ENCODE measurements at places on chromosomes 5 and 9. TPM values are rescaled to one million over a fixed set of nuclear protein-coding genes. Genes with fewer than 3 reads are reported as not detected.

- DNase-seq, result no peak
These were observed 132.5 kb upstream of the HAND1 start for GRCh38 chr5:154610321-154611154.

CMYA5 gene
- total RNA-seq, result 1,204 TPM

DNA sequence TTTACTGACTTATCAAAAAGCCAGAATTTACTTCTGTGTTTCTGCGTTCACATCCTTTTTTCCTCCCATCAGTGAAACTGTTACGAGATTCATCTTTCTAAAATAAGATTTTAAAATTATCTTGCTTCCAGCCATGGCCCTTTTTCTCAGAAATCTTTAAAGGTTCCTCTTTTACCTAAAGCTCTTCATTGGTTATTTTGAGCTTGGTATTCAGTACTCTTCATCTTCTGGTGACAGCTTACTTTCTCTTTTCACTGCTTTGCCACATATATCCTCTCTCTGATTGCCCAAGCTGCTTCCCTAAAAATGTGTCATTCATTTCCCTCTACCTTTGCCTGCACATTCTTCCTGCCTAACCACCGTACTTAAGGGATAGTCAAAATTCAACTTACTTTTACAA is 32.3 kb downstream of the TGFBR1 start:
- no peak for DNase-seq

- no peak for DNase-seq
These were observed 166.8 kb downstream of the TRPM3 start for GRCh38 chr9:70954596-70955143.

DNA sequence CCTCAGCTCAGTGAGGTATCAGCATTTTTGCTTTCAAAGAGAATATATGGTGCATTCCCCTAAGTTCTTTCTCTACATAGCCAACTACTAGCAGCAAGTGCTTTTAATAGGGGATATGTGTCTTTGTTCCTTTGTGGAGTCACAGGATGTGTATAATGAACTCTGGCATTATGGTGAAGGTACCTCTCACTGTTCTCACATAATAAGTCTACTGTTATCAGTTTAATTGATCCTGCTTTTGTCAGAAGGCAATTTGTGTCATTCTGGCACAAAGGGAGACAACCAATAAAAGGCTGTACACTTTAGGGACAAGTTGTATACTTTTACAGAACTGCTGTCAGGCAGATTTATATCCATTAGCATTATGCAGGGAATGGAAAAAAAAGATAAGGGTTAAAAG is 531.4 kb upstream of the RIOK2 start:
- no peak for DNase-seq

GRCh38 chr9:13358128-13358527 is 78.6 kb upstream of the MPDZ start:
- no peak for DNase-seq

- DNase-seq, result no peak
These were observed 13.7 kb upstream of the GRIA1 start for GRCh38 chr5:153476767-153477166.

RIOK2 gene
- 19.2 TPM for total RNA-seq

DNA sequence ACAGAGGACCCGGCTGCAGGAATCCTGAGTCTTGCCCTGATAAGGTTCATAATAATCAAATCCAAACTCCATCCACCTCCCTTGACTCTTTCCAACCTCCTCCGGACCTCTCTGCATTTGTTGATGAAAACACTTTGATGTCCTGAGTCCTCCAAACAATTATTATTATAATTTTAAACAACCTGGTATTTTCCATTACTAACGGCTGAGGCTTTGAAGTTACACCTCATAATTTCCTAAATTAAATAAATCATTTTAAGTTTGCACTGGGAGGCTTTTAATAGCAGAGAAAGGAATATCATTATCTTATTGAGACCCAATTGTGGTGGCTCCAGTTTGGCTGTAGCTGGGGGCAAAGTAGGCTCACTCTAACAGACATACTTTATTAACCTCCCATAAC is 9.5 kb downstream of the MSX2 start:
- DNase-seq, result no peak
